ENCODE measurements at places on chromosomes 2 and 18. TPM values are rescaled to one million over a fixed set of nuclear protein-coding genes. Genes with fewer than 3 reads are reported as not detected.

LYPD6B gene
- 0.10 TPM for total RNA-seq

GALM gene
- total RNA-seq, result 7.8 TPM

VWA3B gene
- total RNA-seq, result not detected

INPP5D gene
- 0.59 TPM for total RNA-seq
